A172 (cell line): ENCODE measurements at places on chromosomes 16 and 17. TPM values are rescaled to one million over a fixed set of nuclear protein-coding genes. Genes with fewer than 3 reads are reported as not detected.

The FA2H gene
- total RNA-seq = 0.03 TPM in 1 of 2 replicates, not detected in the other

The P2RX1 gene
- 0.67 and 1.2 TPM in 2 replicates for total RNA-seq

The THRA gene
- 14.5 and 17.8 TPM in 2 replicates for total RNA-seq

The CASKIN1 gene
- 0.46 and 1.5 TPM in 2 replicates for total RNA-seq

The MYH8 gene
- total RNA-seq = not detected in 2 replicates

The SLC5A11 gene
- total RNA-seq = 0.05 TPM in 1 of 2 replicates, not detected in the other

The TNS4 gene
- total RNA-seq = 0.02 and 0.14 TPM in 2 replicates

The CCL8 gene
- total RNA-seq = not detected in 2 replicates

The KRTAP4-3 gene
- total RNA-seq = not detected in 2 replicates

The NATD1 gene
- total RNA-seq = 1.9 and 2.9 TPM in 2 replicates

The TNP2 gene
- total RNA-seq = not detected in 2 replicates

The SLC6A2 gene
- total RNA-seq = 6.4 and 7.4 TPM in 2 replicates

The KRT33B gene
- total RNA-seq = not detected in 2 replicates
